ENCODE measurements at places on chromosomes 11 and 22.

DNA sequence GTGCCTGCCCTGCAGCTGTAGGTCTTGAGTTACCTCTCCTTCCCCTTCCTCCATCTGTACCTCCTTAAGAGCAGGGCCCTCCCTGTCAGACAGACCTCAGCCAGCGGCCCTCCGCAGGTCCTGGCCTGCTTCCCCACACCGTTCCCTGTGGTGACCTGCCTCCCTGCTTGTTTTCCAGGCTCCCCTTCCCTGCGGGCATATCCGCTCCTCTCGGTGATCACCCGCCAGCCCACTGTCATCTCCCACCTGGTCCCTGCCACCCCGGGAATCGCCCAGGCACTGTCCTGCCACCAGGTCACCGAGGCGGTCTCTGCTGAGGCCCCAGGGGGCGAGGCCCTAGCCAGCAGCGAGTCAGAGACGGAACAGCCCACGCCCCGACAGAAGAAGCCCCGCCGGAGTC, 60.9 kb downstream of the BARX2 start:
- no peak overlapping the region for H3K4me3 ChIP-seq
- H3K36me3 ChIP-seq, result peaks cover 3% of the 10 kb centered on the region
- DNase-seq, result no peak
- no peak overlapping the region for H3K27ac ChIP-seq

- no peak overlapping the region for H3K27ac ChIP-seq
- H3K36me3 ChIP-seq, result no peaks in the 10 kb centered on the region
- no peak for DNase-seq
- no peaks in the 10 kb centered on the region for H3K4me1 ChIP-seq
- peaks cover 4% of the 10 kb centered on the region for H3K27me3 ChIP-seq
Observed at GRCh38 chr11:87429996-87430395, 392.3 kb downstream of the TMEM135 start.

DNA sequence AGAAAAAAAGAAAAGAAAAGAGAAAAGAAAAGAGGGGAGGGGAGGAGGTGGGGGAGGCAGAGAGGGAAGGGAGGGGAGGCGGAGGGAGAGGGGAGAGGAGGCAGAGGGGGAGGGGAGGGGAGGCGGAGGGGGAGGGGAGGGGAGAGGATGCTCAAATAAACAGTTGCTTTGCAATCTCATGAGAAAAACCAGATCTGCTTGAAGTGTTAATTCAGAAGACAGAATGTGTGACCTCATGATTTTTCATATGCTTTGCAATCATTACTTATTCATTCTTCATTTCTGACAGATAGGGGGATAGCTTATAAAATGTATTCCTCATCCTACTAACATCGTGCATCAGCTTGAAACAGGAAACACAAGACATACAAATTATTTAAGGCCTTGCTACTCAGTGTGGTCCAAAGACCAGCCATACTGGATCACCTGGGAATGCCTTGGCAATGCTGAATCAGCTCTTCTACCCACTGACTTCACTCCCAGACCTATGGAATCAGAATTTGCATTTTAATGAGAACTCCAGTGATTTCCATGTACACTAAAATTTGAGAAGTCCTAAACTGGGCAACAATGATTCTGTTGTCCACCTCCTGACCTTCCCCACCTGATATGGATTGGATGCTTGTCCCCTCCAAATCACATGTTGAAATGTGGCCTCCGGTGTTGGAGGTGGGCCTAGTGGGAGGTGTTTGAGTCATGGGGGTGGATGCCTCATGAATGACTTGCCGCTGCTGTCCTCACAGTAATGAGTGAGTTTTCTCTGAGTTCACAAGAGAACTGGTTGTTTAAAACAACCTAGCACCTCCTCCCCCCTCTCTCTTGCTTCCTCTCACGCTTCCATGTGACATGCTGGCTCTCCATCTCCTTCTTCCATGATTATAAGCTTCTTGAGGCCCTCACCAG, 69.2 kb downstream of the CCDC34 start:
- no peaks in the 10 kb centered on the region for H3K36me3 ChIP-seq
- H3K27ac ChIP-seq, result no peak overlapping the region
- H3K4me3 ChIP-seq, result no peak overlapping the region
- no peak for DNase-seq
- H3K4me1 ChIP-seq, result no peaks in the 10 kb centered on the region
- peaks cover 3% of the 10 kb centered on the region for H3K27me3 ChIP-seq

DNA sequence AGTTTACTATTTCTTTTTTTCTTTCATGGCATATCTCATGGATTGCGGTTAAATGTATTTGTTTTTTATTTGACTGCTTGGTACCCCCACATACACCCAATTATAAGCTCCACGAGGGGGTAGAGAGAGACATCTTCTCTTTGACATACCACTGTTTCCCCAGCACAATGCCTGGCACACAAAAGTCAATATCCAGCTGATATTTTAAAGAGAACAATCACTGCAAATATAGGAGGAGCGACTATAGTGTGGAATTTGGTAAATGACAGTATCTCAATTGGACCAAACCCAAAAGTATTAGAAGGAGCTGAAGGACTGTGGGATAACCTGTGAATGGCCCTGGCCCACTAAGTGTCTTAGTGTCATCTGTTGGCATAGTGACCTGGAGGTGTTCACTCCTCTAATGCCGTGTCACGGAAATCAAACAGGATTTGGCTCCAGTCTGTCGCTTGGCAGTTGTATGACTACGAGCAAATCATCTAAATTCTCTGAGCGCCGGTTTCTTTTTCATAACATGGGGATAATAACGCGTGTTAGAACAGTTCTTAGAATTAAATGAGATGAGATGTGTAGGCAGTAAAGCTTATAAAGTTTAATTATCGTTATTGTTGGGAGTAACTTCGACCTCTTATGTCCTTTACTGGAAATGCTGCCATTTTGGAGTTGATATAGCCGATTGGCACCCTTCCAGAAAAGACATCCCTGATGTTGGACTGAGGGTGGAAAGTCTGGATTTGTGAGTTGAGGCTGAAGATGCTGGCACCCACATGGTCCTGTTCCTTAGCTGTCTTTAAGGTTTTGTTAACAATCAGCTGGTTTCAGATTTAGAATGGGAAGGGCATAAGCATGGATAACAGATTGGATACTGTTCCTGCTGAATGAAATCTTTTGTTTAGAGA, 144.5 kb downstream of the DBX1 start:
- DNase-seq, result no peak
- H3K27me3 ChIP-seq, result peaks cover 4% of the 10 kb centered on the region
- no peak overlapping the region for H3K27ac ChIP-seq

GRCh38 chr11:34001557-34002064, 49.9 kb upstream of the CAPRIN1 start:
- DNase-seq, result no peak
- no peaks in the 10 kb centered on the region for H3K36me3 ChIP-seq
- H3K4me1 ChIP-seq, result peaks cover 12% of the 10 kb centered on the region
- H3K27ac ChIP-seq, result no peak overlapping the region
- H3K27me3 ChIP-seq, result peaks cover 58% of the 10 kb centered on the region
- no peak overlapping the region for H3K4me3 ChIP-seq
